ENCODE measurements at places on chromosomes 6 and 20. TPM values are rescaled to one million over a fixed set of nuclear protein-coding genes. Genes with fewer than 3 reads are reported as not detected.

C20orf202 gene
- total RNA-seq, result 0.32 TPM

SPAG4 gene
- total RNA-seq, result 2.2 TPM

GFOD1 gene
- 25.9 TPM for total RNA-seq

FAM110A gene
- 3.7 TPM for total RNA-seq

DNA sequence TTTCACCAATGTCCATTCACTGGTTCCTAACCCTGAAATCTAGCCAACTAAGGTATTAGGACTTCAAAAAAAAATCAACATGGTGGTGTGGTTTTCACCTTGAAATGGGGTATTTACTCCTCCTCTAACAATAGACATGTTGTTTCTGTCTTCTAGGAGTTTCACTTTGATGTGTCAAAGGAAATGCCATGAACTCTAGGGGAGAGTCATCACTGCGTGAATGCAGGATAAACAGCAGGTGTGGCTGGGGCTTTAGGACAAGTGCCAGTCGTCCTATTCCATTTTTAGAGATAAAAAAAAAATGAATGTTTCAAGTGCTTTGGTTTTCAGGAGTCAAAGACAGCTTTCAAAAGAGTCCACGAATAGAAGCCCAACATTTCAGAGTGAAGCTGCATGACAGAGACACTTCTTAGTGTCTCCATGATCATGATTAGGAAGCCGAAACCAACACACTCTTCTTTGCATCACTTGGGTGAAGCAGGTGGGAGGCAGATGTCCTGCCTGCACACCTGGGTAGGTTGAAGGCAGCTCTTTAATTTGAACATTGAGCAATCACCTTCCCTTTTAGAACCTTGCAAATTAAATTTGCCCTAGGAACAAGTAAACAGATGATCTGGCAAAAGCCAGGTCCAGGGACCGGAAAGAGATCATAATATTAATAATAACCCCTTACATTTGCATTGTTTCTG is 328.5 kb upstream of the PRDM1 start:
- DNase-seq, result no peak

DNA sequence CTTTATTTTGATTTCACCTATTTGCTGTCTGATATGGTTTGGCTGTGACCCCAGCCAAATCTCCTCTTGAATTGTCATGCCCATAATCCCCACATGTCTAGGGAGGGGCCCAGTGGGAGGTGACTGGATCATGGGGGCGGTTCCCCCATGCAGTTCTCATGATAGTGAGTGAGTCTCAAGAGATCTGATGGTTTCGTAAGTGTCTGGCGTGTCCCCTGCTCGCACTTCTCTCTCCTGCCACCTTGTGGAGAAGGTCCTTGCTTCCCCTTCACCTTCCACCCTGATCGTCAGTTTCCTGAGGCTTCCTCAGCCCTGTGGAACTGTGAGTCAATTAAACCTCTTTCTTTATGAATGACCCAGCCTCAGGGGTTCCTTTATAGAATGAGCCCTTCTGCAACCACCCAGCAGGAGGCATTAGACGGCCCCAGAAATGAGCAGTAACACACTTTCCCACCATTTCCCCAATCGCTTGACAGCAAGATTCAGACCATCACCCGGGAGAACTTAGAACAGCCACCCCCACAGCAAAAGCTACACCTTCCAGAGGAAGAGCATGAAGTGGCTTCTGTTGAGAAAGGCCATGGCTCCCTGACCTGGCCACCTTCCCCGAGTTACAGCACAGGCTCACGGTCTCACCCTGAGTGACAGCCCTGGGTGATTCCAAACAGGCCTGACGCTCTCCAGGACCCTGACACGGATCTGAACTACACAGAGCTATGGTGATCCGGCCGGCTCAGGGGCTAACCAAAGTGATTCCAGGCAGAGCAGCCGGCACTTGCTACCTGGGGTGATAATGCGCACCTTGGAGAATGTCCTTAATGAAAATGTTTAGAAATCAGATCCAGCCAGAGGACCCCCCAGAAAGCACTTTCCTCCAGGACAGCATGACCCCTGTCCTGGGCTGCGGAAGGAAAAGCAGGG is 131.2 kb upstream of the CDH4 start:
- peak; percentile 45 for DNase-seq

GRCh38 chr20:40323361-40323794 is 365.7 kb downstream of the MAFB start:
- DNase-seq, result no peak

- no peak for DNase-seq
Measured at GRCh38 chr6:7153789-7154188, 46.0 kb downstream of the RREB1 start.

- no peak for DNase-seq
Measured at GRCh38 chr20:63051186-63051860, 44.6 kb upstream of the BHLHE23 start.
